ENCODE measurements at places on chromosomes 16 and 17.

DNA sequence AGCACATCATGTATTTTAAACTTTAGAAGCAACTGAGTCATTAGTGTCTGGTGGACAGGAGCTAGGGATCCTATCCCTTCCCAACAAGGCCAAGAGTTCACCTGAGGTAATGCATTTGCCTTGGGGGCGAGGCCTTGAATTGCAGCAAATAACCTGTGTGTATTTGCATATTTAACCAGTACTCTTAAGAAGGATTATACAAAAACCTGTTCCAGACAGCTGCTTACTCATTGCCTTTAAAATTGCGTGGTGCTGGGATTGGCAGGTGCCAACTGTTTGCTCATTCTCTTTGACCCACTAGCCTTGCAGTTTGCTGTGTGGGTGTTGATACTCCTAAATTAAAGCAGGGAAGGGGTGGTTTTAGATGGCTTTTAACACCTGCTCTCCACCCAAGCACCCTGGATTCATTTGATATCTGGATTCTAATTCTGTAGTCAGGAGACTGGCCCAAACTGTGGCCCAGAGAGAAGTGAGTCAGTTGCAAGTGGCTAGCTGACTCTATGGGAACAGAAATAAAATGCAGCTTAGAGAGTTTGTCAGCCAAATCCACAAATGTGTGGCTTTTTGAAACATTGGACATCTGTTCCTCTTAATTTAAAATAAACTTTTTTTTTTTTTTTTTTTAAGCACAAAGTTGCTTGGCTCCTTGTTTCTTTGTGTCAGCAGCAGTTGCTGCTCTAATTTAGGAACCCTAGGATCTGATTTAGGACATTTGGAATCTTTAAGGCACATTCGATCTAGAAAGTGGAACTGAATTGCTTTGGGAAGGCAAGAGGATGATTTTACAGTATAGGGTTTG, 46.9 kb downstream of the TUBD1 start:
- peak; percentile 67 for DNase-seq

DNA sequence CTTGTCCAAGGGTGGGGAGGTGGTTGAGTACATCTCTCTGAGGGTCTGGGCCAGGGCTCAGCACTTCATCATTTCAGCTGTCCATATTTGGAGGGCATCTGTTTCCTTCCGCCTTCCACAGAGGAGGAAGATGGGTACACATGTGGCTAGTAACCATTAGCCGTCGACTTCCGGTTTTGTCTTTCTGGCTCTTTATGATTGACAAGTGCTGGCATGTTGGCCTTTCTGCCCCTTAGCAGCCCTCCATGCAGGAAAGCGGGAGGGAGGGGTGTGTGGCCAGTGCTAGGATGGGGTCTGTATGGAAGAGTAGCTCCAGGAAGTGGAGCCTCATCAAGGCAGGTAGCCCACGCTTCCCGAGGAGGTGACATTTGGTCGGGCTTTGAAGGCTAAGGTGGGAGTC, 69.6 kb downstream of the RAI1 start:
- no peak for DNase-seq

- DNase-seq: no peak
Measured at GRCh38 chr16:10121897-10122425, 60.3 kb downstream of the GRIN2A start.

- no peak for DNase-seq
Measured at GRCh38 chr17:64004903-64005733, 7.0 kb downstream of the PRR29 start.

DNA sequence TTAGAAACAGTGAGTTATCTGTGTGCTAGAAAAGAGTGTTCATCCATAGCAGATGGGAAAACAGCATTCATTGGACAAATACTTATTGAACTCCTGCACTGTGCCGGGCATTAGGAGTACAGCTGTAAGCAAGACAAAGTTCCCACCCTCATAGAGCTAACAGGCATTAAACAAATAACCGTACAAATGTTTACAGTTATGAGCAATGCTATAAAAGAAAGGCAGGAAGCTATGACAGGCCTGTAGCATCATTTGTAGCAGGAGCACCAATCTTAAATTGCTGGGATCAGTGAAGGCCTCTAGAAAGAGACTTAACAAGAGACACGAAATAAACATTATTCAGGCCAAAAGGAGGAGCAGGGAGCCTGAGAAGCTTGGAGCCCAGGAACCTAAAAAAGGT, 15.6 kb downstream of the SDR42E1 start:
- DNase-seq: no peak

- DNase-seq: no peak
Measured at GRCh38 chr16:86281421-86281820, 228.9 kb upstream of the FOXF1 start.

GRCh38 chr17:38463451-38463858, 35.2 kb downstream of the ARHGAP23 start:
- DNase-seq: no peak

GRCh38 chr17:74803971-74804370, 27.8 kb upstream of the NAT9 start:
- DNase-seq: no peak

DNA sequence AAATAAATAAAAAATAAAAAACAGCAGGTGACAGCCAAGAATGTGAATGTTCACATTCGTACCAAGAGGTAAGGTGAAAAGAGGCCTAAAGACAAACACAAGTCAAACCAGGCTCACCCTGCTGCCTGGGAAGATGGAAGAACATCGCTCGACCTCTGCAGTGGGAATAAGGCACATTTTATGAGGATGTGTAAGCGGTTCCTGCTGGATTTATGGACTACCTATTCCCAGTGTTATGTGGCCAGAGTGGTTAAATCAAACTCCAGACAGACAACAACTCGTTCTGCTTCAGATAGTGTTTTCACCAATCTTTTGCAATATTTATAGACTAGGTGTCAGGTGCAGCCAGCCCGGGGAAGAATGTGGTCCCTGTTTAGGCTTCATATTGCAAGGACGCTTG, 215.0 kb upstream of the HSBP1 start:
- DNase-seq: no peak

- DNase-seq: peak; percentile 87
Measured at GRCh38 chr16:57736419-57737351, 1.1 kb downstream of the KATNB1 start.

- no peak for DNase-seq
Measured at GRCh38 chr16:11390573-11391495, 45.6 kb downstream of the RMI2 start.
